Left forelimb (tissue), 1 donor: ENCODE measurements at places on chromosomes 2 and 18.

DNA sequence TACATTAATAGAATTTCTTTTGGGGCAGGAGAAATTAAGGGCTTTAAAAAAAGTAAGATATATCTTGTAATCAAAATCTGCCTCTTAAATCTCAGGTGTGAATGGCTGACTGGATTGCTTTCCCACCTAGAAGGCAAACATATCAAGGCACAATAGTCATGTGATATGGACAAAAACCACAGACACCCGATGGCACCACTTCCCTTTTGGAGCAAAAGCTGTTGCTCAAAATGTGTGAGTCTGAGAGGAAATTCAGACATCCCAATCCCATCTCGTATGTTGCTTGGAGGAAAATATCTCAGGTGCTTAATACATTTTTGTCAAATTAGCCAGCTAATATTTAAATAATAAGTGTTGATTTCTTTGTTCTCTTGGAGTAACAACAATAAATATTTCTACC is 120.7 kb downstream of the KCNF1 start:
- DNase-seq: no peak

DNA sequence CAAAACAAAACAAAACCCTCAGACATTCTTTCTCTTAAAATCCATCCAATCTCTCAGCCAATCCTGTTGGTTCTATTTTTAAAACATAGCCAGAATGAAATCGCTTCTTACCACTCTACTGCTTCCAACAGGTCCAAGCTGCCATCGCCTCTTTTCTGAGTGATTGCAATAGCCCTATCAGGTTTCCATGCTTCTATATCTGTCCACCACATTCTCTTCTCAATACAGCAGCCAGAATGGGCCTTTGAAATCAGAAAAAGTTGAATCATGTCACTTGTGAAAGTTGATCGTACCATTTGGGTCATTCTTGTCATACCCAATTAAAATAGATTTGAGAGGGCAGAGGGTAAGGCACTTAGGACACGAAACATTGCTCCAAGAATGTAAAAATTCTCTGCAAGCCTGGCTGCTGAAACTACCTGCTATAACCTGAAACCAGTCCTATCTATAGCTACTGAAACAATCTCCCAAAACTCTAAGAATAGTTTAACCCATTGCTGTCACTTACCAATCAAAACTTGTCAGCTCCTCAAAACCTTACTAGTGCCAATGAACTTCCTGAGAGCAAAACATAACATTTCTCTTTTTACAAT is 3.3 kb upstream of the MTLN start:
- DNase-seq: no peak

DNA sequence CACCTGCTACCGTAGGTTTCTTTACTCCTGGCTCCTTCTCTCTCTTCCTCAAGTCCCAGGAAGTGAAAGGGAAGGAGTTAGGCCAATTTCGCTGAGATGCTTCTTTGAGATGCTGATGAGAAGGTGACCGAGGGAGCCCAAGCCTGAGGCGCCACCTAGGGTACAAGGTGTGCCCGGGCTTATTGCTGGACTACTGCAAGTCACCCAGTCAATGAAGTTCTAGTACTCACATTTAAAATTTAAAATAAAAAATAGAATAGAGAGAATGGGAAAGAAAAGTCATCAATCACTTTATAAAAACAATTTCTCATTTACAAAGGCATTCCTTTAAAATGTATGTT is 45.3 kb downstream of the ACAA2 start:
- DNase-seq: no peak

- no peak for DNase-seq
Measured at GRCh38 chr2:207225773-207226172, 60.0 kb upstream of the KLF7 start.

DNA sequence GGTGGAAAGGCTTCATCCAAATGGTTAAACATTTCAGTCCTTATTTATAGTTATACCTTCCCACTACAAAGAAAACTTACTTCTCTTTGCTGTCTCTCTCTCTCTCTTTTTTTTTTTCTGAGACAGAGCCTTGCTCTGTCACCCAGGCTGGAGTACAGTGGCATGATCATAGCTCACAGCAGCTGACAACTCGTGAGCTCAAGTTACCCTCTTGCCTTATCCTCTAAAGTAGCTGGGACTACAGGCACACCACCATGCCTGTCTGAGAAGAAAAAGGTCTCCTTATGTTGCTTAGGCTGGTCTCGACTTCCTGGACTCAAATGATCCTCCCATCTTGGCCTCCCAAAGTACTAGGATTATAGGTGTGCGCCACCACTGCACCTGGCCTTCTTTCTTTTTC is 32.3 kb upstream of the OLA1 start:
- no peak for DNase-seq

DNA sequence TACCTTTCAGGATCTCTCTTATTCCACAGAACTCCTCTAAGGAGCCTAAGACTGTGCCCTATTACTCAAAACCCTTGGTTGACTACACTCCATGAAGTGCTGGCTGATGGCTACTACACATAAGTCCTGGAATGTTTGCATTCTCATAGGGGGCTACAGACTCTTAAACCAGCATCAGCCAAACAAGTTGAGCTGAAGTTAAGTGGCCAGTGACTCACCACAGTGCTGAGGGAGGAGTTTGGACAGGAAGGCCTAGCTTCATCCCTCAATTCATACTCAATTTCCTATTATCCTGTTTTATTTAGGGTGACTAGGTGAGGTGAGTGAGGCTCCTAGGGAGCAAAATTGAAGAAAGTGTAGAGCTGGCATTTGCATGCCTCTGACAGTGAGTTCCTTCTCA is 246.7 kb downstream of the SMAD2 start:
- no peak for DNase-seq

- no peak for DNase-seq
Measured at GRCh38 chr2:130759906-130760753, 4.8 kb downstream of the AMER3 start.

- DNase-seq: no peak
Measured at GRCh38 chr2:241358470-241358869, 2.4 kb downstream of the FARP2 start.

- no peak for DNase-seq
Measured at GRCh38 chr2:190207930-190208329, 111.7 kb downstream of the HIBCH start.

GRCh38 chr2:191230174-191230573 is 15.0 kb upstream of the MYO1B start:
- DNase-seq: no peak
